ENCODE measurements at places on chromosomes 6 and 20.

GRCh38 chr6:142653710-142654420, 291.1 kb downstream of the HIVEP2 start:
- no peak for DNase-seq

DNA sequence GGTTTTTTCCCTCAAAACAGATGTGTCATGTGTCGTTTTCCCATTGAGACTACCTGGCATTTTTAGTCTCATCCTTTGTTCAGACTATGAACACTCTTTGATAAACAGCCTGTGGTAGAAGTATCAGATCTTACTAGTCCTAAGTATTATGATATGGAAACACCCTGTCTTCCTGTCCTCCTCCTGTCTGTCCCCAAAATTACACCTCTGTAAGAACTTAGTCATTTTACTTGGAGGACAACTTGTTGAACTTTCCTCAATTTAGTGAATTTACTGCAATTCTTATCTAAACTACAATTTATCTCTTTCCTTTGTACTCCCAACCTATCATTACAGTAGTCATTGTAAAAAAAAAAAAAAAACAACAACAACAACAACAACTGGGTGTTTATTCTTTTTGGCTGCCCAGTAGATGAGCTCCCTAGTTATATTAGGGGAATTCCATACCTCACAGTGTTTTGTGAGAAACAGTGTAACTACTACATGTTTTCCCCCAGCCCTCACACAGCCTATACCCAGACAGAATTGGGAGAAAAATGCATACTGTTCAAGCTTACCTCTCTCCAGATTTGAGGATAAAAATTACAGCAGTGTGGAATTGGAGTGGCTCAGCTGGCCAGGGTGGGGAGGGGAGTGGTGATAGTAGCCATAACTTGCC, 18.5 kb upstream of the ERVFRD-1 start:
- no peak for DNase-seq

DNA sequence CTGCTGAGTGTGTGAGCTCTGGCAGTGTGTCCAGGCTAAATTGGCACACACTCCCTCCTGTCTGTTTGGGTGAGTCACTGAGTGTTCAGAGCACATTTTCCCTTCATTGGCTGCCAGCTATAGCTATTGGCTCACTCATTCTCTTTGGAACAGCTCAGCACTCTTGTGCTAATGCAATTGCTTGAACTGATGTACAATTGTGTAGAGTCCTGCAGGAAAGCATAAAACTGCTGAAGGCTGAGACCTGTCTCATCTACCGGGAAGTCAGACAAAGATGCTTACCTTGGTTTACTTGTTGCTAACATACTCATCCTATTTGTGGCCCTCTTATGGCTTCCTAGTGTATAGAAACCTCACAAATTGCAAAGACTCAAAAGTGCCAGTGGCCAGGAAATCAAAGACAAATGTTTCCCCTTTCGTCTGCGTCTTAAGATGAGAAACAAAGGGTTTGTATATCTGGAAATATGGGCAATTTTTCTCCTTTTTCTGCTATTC, 351.0 kb downstream of the BCKDHB start:
- peak; percentile 97 for DNase-seq

DNA sequence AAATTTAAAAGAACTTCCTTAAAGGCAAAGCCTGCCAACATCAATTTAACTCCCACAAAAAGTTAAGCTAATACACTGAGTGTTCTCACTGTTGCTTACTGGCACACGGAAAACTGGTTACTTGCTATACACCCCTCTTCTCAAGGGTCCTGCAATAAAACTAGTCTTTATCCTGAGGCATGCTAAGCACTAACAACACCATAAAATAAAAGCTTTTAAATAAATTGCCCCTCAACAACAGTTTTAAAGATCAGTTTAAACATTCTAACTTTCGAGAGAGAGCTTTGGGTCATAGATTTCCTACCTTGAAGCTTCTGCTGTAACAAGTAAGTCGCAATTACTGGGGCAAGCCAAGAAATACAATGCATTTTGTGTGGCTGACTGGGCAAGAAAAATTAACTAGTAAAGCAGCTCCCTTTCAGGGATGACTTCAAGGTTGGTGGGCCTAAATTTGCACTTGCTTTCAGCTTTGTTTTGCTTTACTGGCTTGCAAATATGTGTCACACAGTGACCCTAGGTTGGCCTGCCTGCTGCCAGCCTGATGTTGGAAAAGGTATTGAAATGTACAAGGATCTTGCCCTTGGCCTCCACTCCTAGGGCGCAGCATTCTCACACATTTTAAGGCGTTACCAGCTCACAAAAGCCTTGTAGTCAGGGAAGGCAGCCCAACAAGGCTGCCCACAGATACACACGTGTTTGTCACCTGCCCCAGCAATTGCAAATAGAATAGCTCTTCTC, 4.0 kb upstream of the HEY2 start:
- DNase-seq, result no peak

DNA sequence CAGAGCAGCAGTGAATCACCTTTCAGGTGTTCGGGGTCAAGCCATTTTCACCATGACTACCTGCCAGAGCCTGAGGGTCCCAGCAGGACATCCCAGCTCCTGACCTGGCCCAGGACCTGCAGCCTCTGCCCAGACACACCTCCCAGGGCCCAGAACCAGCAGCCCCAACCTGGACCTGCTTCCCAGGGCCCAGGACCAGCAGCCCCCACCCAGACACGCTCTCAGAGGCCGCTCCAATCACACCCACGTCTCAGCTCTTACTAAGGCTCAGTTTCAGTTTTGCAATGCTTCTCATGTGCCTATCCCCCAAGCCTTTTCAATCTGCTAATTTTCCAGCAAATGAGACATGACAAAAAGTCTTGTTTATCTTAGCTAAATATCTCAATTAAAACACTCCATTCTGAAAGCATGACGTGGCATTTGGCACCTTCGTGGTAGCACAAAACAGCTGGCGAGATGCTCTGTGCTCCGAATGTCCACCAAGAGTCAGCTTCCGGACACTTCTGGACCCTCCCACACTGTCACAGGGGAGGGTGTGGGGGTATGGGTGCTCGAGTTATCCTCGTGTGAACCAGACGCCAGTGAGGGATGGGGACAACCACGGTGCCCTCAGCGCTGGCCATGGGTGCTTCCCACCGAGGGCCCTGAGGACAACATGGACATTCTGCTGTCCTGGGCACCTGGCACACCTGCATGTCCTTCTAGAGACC, 253.2 kb downstream of the DLL1 start:
- DNase-seq, result no peak

GRCh38 chr20:46279103-46279502, 29.2 kb downstream of the CDH22 start:
- no peak for DNase-seq

DNA sequence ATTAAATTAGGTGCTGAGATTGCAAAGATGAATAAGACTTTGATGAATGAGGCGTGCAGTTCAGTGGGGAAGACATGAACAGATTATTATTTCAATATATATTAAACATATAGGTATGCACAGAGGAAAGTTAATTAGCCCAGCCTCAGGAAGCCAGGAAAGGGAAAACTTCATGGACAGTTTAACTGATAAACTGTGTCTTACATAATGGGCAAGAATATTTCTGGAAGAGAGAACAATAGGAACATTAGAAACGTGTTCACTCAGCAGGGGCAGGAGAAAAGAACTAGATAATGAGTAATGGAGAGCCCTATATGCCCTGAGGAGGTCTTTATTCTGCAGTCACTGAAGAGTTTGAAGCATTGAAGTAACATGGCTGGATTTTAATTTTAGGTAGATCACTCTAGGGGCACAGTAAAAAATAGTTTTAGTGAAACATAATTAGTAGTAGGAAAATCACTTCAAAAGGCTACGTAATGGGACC, 23.6 kb downstream of the CEP57L1 start:
- DNase-seq, result no peak

- DNase-seq, result peak; percentile 45
Measured at GRCh38 chr6:135675862-135676261, 175.6 kb upstream of the PDE7B start.

DNA sequence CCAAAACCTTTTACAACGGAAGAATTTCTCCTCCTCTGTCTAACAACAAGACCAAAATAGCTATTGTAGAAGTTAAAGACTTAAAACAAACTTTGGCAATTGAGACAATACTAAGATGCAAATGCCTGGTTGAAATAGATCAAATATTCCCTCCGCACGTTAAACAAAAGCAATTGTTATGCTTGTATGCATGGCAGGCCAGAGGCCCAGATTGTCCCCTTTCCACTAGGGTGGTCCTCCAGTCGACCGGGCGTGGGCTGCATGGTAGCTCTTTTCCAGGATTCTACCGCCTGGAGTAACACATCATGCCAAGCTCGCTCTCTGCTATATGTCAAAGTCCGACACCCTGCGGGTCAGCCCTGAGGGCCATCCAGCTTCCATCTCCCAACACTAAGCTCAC, 234.7 kb downstream of the RNGTT start:
- DNase-seq, result no peak

DNA sequence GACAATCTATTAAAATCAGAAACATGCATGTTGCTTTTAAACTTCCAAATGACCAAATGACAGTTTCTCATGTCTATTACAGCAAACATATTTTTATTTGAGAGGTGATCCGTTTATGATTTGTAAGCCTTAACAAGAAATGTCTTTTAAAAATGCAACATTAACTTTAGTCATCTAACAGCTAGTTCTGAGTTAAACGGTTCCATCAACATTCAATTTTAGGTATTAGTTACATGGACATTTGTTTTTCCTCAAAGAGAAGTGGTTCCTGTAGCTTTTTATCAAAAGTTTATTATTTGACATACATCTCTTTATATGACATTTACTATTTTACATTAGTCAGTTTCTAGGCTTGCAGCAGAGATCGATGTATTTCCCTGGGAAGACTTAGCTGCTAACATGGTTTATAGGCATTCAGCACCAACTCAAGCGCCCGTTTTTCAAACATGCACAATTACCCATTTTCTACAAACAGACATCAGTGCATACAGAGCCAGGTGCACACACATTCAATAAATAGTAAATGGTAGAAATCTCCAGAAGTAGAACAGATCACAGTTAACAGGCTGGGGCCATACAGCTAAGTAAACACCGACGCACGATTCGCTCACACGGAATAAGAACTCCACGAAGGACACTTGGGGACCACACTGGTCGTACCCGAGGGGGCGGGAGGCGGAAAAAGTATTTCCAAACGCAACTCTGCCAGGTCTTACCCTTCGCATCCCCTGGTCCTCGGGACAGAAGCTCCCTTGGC, 882 bp downstream of the CNR1 start:
- DNase-seq, result no peak

DNA sequence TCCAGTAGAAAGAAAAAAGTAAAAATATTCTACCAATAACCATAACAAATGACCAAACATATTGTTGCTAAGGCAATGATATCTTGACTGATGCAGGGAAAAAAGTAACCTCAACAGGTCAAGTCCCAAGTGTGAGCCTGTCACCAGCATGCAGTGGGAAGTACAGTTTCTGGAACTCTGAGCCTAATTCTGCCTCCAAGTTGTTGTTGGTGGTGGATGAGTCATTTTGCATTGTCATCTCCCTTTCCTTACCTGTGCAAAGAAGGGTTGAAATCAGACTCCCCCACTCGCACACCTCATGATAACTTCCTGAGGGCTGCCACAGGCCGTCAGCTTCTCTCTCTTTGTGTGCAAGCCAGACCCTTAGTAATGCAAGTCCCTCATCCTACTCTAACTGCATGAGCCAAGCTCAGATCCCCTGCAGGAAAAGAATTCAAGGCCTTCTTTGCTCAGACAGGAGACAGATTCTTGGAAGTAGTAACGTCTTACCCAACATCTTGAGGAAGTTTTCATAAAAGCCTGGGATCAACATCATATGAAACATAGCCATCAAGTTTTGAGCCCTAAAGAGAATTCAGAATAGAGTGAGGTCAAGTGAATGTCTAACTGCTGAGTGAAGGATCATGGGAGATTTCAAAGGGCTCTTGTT, 207.6 kb upstream of the FOXA2 start:
- no peak for DNase-seq

GRCh38 chr6:33895296-33895695, 91.5 kb upstream of the MLN start:
- DNase-seq, result no peak

DNA sequence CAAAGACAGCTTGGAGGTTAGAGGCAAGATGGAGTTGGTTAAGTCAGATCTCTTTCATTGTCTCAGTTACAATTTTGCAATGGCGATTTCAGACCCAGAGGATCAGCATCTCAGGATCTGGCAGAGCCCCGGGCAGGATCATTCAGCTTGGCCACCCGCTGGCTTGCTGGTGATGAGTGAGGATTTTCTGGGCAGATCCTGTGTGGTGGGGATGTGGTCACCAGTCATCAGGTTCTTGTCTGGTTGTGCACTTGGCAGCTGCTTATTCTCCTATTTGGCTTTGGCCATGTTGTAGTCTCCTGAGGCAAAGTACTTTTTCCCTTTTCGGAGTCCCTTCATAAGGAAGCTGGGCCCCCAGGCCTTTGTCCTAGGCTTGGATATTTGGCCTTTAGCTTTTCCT, 953.9 kb downstream of the KIF16B start:
- DNase-seq, result no peak

DNA sequence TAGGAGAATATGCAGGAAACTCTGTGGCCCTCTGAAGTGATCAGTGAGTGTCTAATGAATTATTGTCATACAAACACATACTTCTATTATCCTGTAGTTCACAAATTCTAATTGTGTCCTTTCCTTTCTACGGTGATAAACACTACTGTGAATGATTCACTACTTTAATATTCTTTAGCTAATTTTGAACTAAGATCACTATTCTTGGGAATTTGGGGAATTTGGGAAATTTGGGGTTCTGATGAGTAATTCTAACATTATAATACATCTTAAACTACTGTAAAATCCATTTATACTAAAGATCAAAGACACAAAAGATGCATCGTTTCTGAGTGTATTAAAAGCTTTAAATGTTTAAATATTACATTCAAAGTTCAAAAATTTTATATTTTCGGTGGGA, 1287.2 kb upstream of the CITED2 start:
- DNase-seq, result peak; percentile 53
